SK-N-DZ (cell line): ENCODE measurements at places on chromosomes 1 and 21.

DNA sequence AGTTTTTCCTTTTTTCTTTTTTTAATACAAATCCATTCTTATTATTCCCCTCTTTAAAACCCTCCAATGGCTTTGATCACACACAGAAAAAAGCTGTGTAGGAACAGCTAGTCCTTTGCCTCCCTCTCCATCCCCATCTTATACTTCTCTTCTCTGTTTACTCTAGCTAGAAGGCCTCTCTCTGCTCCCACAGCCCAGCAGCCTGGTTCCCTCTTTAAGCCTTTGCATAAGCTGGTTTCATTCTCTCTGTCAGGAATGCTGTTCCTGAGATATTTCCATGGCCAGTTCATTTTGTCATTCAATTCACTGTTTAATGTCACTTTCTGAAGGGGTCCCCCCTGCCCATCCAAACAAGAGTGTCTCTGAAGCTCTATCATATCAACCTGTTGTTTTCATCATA lies 143.3 kb upstream of the ST6GALNAC5 start:
- DNase-seq = no peak

DNA sequence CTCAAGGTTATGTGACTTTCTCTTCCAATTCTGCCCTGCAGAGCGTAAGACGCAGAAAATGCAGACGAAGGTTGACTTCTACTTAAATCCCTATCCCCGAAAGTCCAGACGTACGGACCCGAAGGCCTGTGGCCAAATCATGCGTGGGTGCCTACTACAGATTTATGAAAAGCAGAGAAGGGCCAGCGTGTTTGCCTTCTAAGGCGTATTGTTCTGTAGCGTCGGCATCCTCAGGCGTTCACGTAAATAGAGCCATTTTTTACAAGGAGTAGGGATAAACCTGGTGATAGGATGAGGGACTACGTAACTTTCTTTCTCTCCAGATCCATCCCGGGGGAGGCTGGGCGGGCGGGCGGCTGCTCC lies 222 bp upstream of the GIPC2 start:
- DNase-seq = no peak

DNA sequence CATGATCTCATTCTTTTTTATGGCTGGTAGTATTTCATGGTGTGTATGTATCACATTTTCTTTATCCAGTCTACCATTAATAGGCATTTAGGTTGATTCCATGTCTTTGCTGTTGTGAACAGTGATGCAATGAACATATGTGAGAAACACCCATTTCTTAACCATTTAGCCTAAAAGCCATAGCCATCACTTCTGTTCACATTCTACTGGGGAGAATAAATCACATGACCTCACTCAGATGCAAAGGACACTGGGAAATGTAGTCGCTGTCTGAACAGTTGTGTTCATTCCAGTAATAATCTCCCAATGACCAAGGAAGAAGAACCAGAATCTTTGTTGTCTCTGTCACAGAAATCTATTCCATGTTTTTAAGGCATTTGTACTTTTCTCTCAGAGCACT lies 15.1 kb upstream of the PLA2G2E start:
- DNase-seq = no peak

DNA sequence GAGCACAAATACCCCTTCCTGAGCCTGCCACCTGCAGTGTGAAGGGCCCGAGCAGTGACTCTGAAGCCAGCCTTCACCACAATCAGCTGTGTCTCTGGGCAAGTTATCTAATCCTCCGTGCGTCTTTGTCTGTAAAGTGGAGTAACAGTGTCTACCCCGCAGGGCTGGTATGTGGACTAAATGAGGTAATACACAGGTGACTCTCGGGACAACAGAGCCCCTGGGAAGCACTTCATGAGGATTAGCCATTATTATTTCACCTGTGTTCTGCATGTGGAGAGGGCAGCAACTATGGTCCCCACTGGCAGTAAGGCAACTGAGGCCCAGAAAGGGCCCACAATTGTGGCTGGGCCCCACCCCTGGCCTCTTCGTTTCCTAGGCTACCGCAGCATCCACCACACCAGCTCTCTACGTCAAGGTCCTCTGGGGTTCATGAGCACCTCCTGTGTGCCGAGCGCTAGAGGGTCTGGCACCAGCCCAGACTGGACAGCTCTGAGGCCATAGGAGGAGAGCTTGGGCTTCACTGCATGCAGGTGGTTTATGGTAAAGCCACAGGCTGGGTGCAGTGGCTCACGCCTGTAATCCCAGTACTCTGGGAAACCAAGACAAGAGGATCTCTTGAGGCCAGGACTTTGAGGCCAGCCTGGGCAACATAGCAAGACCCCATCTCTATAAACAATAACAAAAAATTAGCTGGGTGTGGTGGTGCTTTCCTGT lies 41.3 kb upstream of the LRP8 start:
- no peak for DNase-seq

DNA sequence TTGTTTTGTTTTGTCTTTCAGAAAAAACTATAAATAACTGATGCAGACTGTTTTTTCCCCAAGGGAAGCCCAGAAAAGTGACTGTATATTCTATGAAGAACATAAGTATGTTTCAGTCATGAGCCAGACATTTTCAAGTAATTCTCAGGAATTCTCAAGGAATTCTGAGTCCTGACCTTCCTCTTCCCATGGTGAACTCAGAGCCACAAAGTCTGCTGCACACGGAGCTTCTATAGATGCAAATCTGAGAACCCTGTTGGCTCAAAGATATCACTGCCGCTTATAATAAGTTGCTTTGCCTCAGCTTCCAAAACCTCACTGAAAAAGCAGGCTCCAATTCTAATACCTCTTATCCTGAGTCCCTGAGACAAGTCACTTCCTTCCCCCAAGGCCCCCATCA lies 418.5 kb upstream of the RUNX1 start:
- DNase-seq = no peak

DNA sequence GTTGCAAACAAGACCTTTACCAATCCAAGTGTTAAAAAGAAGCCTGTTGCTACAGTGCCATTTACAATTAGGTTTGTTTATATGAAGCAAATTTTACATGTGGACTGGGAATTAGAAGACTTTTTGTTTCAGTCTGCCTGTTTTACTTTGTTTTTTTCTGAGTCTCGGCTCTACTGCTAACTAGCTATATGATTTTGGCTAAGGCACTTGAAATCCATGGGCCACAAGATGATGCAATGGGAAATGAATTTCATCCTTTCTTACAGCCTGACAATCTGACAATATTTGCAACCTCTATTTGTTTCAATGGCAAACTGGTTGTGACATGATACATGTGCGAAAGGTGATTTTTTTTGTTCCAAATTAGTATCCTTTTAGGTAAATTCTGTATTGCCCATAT lies 3.7 kb upstream of the PEX11B start:
- DNase-seq = no peak

DNA sequence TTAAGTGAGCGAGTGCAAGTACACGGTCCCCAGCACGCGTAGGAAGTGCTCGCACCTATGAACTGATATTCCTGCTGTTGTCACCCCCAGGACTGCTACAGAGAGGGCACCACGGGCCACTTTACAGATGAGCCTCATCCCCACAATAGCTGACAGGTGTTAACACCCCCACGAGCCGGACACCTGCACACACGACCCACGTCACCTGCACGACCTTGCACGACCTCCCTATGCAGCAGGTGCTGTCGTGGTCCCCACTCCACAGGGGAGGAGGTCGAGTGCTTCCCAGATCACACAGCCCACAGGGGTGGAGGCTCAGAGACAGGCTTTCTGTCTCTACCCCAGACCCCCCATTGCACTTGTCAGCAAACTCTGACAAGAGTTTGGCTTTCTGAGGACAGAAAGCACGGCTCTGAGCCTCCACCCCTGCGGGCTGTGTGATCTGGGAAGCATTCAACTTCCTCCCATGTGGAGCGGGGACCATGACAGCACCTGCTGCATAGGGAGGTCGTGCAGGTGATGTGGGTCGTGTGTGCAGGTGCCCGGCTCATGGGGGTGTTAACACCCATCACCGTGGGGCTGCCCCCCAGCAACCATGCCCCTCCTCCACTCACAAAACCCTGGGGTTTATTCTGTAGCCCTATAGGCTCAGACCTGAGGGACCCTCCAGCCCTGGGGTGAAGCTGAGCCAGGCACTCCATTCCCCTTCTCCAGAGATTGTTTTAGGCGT lies 80.8 kb downstream of the MATN1 start:
- no peak for DNase-seq

GRCh38 chr1:119593805-119594204 lies 54.3 kb downstream of the ZNF697 start:
- no peak for DNase-seq

DNA sequence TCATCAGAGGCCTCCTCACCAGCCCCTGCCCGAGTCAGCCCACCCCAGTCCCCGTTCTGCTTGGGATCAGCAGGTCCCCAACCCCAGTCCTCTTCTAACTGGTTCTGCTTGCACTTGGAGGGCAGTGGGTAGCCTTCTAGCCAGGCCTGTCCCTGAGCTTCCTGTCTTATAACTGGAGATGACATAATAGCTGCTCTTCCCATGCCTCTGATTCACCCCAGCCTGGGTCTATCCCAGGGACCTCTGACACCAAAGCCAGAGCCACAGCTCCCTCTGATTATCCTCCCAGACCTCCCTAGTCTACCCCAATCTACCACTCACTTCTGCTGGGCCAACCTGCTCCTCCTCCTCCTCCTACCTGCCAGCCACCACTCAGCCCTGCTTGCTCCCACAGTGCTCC lies 31.4 kb downstream of the IQGAP3 start:
- no peak for DNase-seq

DNA sequence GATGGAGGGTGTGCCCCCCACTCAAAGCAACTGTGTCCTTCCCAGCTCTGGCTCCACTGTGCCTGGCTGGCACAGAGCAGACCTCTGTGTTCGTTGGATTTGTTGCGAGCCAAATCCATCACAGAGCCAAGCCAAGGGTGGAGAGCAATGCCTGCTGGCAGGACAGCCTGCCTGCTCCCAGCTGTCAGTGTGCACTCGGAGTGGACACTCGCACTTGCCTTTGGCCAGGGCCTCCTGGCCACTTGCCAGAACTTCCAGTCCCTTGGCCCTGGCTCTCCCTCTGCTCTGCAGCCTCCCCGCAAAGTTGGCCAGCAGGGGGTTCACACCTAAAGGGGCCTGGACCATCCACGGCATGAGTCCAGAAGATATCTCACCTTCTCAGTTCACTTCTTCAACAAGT lies 16.4 kb downstream of the HEYL start:
- DNase-seq = no peak

GRCh38 chr1:105544475-105544874 lies 1512.0 kb upstream of the PRMT6 start:
- DNase-seq = no peak

DNA sequence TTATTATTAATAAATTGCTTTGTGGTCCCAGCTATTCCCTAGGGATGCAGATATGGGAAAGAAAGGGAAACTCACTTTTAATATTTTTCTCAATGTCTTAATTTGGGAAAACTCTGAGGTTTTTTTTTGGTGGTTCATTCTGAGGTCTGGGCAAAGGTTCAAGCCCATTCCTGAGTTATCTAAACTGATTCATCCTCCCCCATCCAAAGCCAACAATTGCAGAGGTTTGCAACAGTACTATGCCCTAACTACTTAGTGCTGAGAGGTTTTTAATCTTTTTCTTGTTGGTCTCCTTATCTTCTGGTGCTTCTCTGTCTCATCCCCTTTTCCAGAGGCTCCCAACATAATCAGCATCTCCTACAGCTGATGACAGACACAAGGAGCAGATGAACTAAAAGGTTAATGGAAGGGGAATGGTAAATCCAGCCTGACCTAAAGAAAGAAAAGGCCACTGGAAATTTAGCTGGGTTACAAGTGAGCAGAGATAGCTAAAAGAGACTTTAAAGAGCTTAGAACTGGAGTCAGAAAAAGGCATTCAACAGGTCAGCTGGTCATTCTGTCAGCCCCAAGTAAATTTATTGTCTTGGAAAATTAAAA lies 390.4 kb downstream of the TGFB2 start:
- DNase-seq = no peak

- no peak for DNase-seq
Observed at GRCh38 chr1:184078564-184079249, 27.2 kb downstream of the TSEN15 start.

GRCh38 chr1:2072109-2072806 lies 22.0 kb downstream of the PRKCZ start:
- DNase-seq = no peak

DNA sequence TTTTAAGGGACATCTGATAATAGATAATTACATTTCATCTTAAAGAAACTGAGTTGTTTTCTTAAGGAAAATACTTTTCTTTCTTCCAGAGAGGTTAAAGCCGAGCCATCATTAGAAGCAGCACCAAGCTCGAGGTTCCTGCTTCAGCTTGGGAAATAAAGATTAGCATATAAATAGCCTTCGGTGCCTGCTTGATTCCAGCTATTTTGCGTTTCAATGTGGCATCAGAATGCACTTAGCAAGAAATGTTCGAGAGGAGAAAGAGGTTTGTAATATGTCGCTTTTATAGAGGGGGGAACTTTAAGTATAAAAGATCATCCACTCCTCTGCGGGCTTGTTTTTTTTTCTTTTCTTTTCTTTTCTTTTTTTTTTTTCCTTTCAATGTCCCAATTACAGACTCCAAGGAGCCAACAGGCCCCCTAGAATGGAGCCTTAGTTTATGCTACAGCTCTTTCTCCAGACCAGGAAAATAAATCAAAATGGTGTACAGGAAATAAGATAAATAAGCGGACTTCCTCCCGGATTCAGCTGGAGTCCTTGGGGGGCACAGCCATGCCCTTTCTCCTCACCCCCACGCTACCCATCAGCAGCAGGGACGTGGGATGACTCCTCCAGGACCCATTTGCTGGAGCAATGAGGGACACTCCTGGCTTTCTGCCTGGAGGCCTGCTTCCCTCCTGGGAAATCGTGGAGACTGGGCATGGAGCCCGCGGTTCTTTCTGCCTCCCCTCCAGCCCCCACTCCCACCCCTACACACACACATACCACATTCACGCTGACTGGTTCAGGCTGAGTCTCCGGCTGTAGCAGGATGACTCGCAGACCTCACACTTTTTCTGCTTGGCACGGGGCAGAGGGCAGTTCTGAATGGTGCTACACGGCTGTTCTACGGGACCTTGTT lies 131.6 kb downstream of the RRAGC start:
- DNase-seq = no peak

- DNase-seq = no peak
Observed at GRCh38 chr21:38917043-38917774, 111.5 kb downstream of the ETS2 start.

- DNase-seq = no peak
Observed at GRCh38 chr1:192549937-192550336, 25.6 kb upstream of the RGS1 start.

GRCh38 chr1:165849353-165850133 lies 22.1 kb downstream of the UCK2 start:
- no peak for DNase-seq

GRCh38 chr1:173410794-173411236 lies 66.3 kb upstream of the PRDX6 start:
- DNase-seq = no peak

DNA sequence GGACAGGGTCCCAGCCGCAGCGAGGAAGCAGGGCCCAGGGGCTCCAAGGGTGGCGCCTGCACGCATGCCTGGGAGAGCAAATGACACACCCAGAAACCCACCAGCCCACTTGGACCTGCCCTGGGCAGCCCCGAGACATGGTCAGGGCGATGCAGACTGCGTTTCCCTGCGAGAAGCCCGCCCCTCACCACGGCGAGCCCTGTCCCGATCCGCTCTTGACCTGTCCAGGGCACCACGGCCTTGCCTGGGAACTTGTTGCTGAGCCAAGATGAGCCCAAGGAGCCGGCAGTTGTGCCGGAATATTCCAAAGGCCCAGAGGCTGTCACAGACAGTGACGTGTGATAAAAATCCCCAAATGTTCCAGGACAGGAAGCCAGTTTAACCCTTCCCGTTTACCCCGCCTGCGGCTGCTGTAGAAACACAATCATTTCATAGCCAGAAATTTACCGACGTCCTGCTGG lies 78.1 kb downstream of the SIK1 start:
- no peak for DNase-seq
